ENCODE measurements at places on chromosomes 11 and 22. TPM values are rescaled to one million over a fixed set of nuclear protein-coding genes. Genes with fewer than 3 reads are reported as not detected.

Gene SPTBN2
- 52.1 TPM for total RNA-seq

Gene FOLH1
- 0.33 TPM for total RNA-seq

Gene TLCD5
- 3.1 TPM for total RNA-seq

Gene MRGPRF
- 7.6 TPM for total RNA-seq

Gene NRXN2
- 1.3 TPM for total RNA-seq

Gene SLC17A6
- not detected for total RNA-seq

Gene IFITM1
- total RNA-seq = 31.0 TPM

Gene CRYBA4
- total RNA-seq = not detected

Gene IFITM10
- 0.26 TPM for total RNA-seq

Gene FAM227A
- 1.3 TPM for total RNA-seq

Gene ZC3H12C
- total RNA-seq = 7.3 TPM

Gene RIBC2
- total RNA-seq = not detected

Gene PKP3
- 48.8 TPM for total RNA-seq

Gene KCTD14
- 7.6 TPM for total RNA-seq

Gene JAM3
- 9.6 TPM for total RNA-seq

Gene CST6
- total RNA-seq = not detected

Gene C1QTNF5
- total RNA-seq = 28.8 TPM

Gene EHF
- 21.4 TPM for total RNA-seq

Gene IRF7
- 10.9 TPM for total RNA-seq

Gene KCNC1
- total RNA-seq = not detected

Gene NXPE1
- total RNA-seq = not detected

Gene RFPL2
- not detected for total RNA-seq

Measured in body of pancreas (tissue), 4 donors.